ENCODE measurements at places on chromosomes 1 and 21. TPM values are rescaled to one million over a fixed set of nuclear protein-coding genes. Genes with fewer than 3 reads are reported as not detected.

FCGR3A gene
- 14.2 TPM for total RNA-seq

IGSF5 gene
- not detected for total RNA-seq

TINAGL1 gene
- 142 TPM for total RNA-seq

ARPC5 gene
- 48.4 TPM for total RNA-seq

AADACL3 gene
- total RNA-seq, result not detected

OR2L13 gene
- not detected for total RNA-seq

SLAMF7 gene
- total RNA-seq, result 2.2 TPM

HPCA gene
- total RNA-seq, result not detected

GJB3 gene
- total RNA-seq, result 24.6 TPM

IVL gene
- 169 TPM for total RNA-seq

KRTAP7-1 gene
- not detected for total RNA-seq

GBP2 gene
- 59.4 TPM for total RNA-seq

AK5 gene
- 6.9 TPM for total RNA-seq

PRAMEF6 gene
- total RNA-seq, result not detected

- DNase-seq, result no peak
Observed at GRCh38 chr1:3294450-3294849, 160.0 kb upstream of the ARHGEF16 start.

DNA sequence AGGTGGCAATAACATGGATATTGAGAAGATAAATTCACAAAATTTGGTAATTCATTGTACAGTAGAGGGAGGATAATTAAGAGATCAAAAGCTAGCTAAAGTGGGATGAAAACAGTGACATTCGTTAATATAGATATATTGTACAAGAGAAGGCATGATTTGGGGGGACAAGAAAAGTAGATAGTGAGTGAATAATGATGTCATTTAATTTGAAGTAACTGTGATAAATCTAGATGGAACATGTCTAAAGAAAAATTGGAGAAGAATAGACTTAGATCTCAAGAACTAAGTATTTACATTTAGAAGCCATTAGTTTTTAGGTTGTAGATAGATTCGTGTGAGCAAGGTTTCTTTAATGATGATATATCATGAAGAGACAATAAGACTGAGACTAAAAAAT is 594.0 kb upstream of the RGS18 start:
- DNase-seq, result no peak

GRCh38 chr1:26744075-26744959 is 43.4 kb upstream of the PIGV start:
- DNase-seq, result no peak

DNA sequence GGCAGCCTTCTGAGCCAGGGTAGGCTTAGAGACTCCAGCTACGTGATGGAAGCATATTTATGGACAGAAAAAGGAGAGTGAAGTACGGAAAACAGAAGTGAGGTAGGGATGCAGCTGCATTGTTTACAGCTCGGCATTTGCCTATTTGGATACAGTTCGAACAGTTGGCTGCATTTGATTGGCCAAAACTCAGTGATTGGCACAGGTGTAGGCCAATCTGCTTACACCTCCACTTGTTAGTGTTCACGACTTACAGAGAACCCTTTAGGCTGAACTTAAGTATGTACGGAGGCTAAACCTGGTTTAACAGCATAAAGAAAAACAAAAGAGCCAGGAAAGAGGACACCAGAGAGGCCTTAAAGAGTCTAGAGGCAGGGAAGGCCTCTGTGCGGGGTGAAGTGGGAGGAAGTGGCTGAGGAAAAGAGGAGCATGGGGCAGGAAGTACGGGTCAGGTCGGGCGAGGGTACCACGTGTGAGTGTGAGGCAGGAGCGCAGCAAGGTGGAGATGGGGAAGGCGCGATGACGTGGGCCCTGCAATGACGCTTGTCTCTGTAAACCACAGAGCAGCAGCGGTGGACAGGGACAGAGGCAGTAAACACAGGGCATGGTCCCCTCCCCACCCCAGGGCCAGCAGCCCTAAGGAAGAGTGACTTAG is 32.0 kb downstream of the RSPH1 start:
- no peak for DNase-seq

DNA sequence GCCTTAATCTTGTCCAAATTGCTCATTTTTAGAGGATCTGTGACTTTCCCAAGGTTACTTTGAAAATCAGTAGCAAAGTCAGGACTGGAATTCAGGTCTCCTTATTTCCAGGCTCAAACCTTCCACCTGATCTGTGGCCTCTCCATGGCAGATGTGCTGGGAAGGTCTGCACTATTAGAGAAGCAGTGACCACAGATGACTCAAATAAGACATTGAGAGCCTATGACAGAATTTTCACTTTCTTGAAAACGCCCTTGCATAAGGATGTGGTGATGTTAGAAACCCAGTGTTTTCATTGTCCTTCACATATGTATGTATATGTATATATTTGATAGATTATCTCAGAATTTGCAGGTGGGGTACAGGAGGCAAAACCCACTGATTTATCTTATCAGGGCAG is 45.3 kb downstream of the TTC39A start:
- DNase-seq, result no peak

DNA sequence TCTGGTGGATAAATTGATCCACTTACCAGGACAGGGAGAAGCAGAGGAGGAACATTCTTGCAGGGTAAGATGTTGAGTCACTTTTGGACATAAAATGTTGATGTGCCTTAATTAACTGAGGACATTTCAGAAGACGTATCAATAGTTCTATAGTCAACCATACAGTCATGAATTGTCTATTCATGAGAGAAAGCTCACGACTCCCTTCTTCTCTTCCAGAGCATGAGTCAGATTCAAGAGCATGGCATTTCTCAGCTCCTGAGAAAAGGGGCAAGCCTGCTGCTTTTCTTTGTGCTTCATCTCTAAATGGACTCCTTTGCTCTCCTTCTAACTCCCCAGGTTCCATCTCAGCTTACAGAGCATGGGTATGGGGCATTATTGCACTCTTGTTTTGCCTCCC is 55.7 kb downstream of the ADGRL4 start:
- DNase-seq, result no peak

- no peak for DNase-seq
Observed at GRCh38 chr1:218660678-218661053, 315.5 kb downstream of the TGFB2 start.

GRCh38 chr1:206467915-206468314 is 2.4 kb upstream of the IKBKE start:
- no peak for DNase-seq

DNA sequence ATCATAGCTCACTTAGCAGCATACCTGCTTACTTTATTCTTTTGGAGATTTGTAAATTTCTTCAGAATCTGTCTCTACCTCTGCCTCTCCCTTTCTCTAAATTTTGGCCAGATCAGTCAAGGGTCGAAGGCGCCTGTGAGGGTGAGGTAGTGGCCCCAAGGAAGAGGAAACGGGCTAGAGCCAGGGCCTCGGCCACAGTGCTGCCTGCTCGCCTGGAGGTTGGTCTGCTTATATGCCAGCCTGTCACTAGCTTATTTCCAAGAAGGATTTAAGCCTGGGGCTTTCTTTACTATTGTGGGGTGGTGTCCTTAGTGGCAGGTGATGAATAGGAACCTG is 19.6 kb downstream of the PEX14 start:
- no peak for DNase-seq

DNA sequence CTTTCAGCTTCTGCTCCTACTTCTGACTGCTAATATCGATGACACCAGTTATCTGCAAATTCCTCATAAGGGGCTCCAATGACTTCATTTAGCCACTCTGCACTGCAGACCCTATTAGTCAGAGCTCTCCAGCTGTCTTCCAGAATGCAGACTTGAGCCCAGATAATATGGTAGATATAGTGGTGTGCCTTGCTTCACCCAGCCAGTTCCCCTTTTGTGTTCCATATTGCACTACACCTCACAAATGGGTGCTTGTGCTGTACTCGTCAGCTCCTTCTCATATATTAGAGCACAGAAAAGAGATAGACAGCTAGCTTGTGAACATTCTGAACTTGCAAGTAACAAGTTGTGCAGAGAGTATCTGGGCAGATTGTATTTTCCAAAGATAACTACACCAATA is 23.7 kb upstream of the COG2 start:
- DNase-seq, result no peak

DNA sequence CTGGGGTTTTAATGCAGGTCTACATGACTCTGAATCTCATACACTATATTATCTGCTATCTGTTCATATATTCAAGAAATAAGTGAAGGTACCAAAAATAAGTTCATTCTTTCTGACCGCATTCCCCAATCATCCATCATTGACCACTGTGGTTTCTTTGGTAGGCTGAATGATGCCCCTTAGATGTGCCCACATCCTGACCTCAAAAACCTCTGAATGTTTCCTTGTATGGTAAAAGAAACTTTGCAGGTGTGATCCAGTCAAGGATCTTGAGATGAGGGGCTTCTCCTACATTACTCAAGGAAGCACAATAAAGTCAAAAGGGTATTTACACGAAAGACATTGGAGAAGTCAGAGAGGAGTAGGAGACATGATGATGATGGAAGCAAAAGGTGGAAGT is 60.6 kb upstream of the LRRC8B start:
- DNase-seq, result no peak

GRCh38 chr1:97826820-97827219 is 94.0 kb downstream of the DPYD start:
- DNase-seq, result no peak

- no peak for DNase-seq
Observed at GRCh38 chr21:44966135-44967081, 26.6 kb downstream of the SLX9 start.

DNA sequence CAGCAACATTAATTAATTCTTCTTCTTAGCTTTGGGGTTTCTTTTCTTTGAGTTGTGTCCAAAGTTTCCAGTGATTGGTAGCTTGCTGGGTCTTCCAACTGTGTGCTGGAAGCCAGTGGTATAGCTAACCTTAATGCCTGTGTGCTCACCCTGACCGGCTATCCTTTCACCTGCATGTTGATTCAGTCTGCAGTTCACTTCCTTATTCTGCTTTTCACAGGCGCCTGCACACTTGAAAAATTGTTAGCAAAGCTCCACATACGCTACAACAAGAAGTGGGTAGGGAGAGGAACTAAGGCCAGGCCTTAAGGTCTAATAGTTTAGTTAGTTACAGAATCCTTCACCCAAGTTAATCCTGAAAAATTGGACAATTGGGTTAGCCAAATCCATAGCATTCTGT is 35.7 kb downstream of the NCF2 start:
- no peak for DNase-seq

- no peak for DNase-seq
Observed at GRCh38 chr1:54883349-54884102, 3.5 kb downstream of the DHCR24 start.

GRCh38 chr1:154182344-154183045 is 9.4 kb downstream of the TPM3 start:
- no peak for DNase-seq

DNA sequence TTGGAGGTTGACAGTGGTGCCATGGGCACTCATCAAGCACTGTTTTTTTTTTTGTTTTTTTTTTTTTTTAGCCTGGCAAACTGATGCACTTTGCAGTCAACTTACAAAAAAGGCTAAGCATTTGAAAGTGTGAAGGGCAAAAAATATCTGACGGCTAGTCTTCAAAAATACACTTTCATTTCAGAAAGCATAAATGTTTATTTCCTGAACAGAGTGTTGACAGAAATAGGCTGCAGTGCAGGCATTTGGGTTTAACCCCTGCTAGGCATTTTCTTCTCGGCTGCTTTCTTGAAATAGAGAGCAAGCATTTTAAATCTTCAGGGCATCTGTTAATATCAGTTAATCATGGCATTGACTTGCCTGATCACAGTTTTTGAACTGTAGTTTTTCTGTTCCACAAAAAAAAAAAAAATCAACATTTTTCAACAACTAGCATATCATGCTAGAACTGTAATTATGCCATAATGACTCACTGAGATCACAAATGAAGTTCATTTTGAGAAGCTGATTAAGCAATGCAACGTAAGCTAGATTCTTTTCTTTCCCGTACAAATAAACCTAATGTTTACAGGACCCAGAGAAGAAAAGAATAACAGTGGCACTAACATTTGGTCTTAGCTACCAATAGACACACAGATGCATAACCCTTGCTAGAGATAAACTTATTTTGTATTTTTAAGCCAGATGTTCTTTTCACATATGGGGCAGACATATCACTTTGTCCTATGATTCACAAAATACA is 100.4 kb upstream of the USH2A start:
- DNase-seq, result no peak

GRCh38 chr1:86640161-86640670 is 64.2 kb upstream of the SH3GLB1 start:
- no peak for DNase-seq

DNA sequence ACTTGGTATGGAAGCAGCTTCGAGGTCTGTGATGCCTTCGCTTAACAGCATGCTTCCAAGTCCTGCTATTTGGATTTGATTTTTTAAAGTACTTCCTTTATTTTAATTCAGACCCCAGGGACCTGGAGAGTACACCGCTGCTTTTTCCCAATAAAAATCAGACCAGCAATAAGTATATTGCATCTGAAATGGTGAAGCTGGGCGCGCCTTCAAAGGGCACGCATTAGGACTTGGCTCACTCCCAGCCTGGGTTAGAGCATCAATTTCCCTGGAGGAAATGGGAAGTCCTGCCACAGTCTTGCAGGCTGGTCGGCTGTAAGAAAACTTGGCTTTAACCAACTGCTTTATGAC is 325.1 kb downstream of the RRAGC start:
- DNase-seq, result no peak

GRCh38 chr1:21192871-21193270 is 16.2 kb upstream of the EIF4G3 start:
- no peak for DNase-seq

- no peak for DNase-seq
Observed at GRCh38 chr1:203760506-203760905, 4.5 kb upstream of the LAX1 start.

DNA sequence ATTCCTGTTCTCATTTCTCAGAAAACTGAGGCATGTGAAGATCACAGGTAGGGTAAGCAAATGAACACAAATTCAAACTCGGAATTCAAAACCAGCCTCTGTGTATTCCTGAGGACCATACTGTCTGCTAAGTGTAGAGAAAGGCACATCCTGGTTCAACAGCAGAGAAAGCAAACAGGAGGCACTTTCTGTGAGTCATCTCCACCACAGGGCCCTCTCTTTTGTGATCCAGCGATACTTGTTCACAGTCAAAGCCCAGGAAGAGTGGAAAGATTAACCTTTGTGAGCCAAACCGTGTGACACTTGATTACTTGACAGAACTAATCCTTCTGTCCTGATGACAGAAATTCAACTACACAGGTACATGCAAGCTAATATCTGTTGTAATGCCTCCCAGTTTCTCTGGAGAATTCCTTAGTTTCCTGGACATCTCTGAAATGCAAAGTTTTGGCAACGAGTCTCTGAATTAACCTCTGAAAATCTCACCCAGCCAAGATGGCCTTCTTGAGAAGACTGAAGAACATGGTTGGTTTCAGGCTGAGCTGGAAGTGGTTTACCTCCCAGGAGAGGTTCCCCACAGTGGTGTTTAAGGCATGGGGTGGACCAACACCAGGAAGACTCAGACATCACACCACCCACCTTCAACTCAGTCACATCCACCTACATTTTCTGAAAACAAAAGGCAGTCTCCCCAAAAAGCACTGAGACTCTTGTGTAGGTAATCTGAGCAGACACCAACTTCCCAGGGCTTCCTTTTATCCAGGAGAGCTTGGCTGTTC is 98.2 kb upstream of the ERG start:
- DNase-seq, result no peak

- DNase-seq, result no peak
Observed at GRCh38 chr1:199762572-199762971, 264.9 kb upstream of the NR5A2 start.

- DNase-seq, result no peak
Observed at GRCh38 chr1:215606564-215607168, 39.6 kb downstream of the KCTD3 start.
